Foreskin keratinocyte (primary cell): ENCODE measurements at places on chromosomes 7 and 10.

GRCh38 chr7:41046221-41046761, 656.6 kb downstream of the INHBA start:
- no peak for DNase-seq

- peak; percentile 44 for DNase-seq
Observed at GRCh38 chr10:95445223-95445836, 115.8 kb downstream of the SORBS1 start.

DNA sequence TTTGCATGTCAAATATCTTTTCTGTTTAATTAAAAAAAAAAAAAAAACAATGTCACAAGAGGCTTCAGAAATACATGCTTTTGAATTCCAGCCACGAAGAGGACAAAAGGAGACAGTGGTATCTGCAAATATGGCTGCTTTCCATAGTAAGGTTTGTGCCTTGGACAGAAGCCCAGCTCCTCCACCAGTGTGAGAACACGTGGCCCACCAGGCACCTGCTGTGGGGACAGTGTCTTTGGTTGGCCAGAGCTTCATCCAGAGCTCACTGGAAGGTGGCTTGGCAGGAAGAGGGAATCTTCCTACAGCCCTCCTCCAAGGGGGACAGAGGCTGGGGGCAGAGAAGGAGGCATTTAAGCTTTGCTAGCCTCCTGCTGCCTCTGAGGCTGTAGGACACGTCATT, 144.6 kb downstream of the GLCCI1 start:
- no peak for DNase-seq

GRCh38 chr10:37476285-37476684, 350.9 kb downstream of the ANKRD30A start:
- no peak for DNase-seq

DNA sequence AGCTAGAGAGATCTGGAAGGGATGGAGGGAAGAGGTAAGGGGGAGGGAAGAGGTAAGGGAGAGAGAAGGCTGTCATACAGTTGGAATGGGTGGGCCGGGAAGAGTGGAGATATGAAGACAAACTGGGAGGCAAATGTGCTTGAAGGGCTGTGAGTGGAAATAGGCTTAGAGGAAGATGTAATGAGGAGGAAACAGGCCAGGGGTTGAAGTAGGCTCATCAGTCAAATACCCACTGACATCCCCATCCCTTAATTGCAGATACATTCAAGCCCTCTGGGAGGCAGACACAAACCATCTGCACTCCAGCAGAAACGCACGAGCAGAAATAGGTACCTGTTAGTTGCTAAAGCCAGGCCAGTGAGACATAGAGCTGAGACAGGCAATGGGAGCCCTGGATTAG, 2.1 kb downstream of the SYNPO2L start:
- no peak for DNase-seq
